ENCODE measurements at places on chromosomes 3 and 15.

GRCh38 chr3:23117856-23118255, 85.3 kb upstream of the UBE2E2 start:
- no peak for DNase-seq

- DNase-seq, result no peak
Measured at GRCh38 chr3:14154276-14154675, 24.1 kb downstream of the XPC start.

- no peak for DNase-seq
Measured at GRCh38 chr3:116939550-116939949, 230.0 kb downstream of the TUSC7 start.

DNA sequence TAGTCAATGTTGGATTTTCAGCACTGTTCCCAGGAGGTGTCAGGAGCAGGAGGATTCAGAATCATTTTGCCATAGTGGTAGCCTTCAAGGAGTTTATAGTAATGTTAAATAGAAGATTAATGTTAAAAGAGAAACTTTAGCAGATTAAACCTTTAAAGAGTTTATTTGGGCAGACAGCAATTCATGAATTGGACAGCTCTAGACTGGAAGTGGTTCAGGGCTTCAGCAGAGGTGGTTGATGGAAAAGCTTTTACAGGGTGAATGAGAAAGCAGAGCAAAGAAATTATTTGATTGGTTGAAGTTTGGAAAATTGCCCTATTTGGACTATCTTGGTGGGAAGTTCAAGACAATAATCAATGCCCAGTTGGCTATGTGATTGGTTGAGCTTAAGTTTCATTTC, 416.6 kb upstream of the TBL1XR1 start:
- DNase-seq, result no peak

GRCh38 chr3:4310971-4311370, 7.8 kb downstream of the SETMAR start:
- DNase-seq, result no peak

GRCh38 chr15:46955576-46955975, 761.7 kb upstream of the SEMA6D start:
- no peak for DNase-seq

DNA sequence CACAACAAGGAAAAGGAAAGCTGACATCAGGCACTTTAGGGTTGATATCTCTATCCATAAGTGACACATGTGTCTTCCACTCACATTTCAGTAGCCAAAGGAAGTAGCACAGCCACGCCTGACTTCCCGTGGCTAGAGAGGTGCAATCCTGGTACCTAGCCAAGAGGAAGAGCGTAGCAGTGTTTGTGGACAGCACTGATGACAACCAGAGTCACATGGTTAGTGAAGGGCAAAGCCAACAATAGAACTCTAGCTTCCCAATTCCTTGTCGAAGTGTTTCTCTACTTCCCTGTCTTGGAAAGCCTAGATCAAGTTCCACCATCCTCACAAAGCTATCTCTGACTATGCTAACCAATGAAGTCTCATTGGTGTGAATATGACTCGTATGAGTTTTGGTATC, 189.2 kb downstream of the RSL24D1 start:
- DNase-seq, result no peak

DNA sequence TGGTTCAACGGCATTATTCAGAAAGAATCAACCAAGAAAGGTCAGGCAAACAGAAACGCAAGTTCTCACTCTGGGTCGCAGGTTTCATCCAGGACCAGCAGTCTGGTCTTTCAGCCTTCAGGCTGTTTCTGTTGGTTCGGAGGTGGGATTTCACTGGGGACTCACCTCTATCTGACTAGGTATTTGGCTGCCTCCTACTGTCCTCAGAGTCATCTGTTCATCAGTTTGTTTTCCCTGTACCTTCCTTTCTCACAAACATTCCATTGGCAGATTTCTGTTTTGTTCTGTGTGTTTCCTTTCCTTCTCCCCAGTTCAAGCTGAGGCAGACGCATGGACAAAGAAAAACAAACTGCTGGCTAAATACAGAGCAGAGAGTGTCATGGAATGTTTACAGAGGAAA, 1046.6 kb upstream of the CFAP20DC start:
- no peak for DNase-seq
